ENCODE measurements at places on chromosomes 4 and X.

- no peak for DNase-seq
Measured at GRCh38 chrX:134418317-134419113, 41.5 kb upstream of the HPRT1 start.

DNA sequence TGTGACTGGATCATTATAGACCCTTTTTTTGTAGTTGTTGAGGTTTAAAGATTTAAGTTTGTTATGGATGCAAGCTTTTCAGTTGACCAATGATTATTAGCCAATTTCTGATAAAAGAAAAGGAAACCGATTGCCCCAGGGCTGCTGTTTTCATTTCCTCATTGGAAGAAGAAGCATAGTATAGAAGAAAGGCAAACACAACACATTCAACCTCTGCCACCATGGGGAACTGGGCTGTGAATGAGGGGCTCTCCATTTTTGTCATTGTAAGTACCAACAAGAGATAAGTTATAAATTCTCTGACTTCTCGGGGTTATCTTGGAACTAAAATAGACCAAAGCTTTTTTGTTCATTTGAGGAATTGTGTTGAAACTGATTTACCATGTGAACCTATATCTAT lies at the start of gene CYBB:
CYBB (plus strand) TSS at position 203 of the 400 bp plus-strand sequence; CDS start at position 222, 19 bp downstream.
- DNase-seq, result no peak

- DNase-seq, result no peak
Measured at GRCh38 chr4:28167411-28167810, 1306.8 kb downstream of the STIM2 start.

DNA sequence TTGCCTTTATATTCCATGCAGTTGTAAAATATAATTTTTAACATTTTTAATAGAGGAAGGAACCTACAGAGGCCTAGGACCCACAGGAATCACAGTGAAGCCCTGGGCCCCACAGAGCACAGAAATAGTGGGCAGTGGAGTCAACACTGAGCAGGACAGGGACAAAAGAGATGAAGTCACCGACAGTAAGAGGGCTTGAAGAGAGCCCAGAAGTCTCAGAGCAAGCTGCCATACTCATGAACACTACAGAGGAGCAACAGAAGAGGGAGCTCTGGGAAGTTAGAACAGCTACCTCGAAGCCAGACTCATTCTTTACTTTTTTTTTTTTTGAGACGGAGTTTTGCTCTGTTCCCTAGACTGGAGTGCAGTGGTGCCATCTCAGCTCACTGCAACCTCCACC lies 149.3 kb upstream of the TENM3 start:
- DNase-seq, result no peak

DNA sequence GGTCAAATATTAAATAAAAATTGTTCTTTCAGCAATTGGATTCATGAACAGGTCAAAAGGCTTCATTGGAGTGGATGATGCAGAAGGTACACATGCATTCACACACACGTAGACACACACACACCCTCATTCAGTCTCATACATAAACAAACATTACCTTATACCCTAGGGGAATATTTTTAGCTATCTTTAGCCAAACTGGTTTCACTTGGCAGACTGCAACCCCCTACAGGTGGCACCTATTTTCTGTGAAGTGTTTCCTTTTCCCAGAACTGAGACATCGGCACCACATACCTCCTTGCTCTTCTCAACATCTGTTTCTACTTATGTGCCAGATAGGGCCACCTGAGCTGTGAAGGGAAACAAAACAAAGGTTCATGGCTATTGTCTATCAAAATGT lies 18.5 kb upstream of the KDR start:
- no peak for DNase-seq

GRCh38 chrX:134202561-134202960 lies 34.4 kb upstream of the CCDC160 start:
- no peak for DNase-seq

- peak; percentile 62 for DNase-seq
Measured at GRCh38 chrX:71098302-71098701, 2.7 kb downstream of the FOXO4 start.

GRCh38 chrX:153873282-153874084 lies 12.5 kb downstream of the L1CAM start:
- no peak for DNase-seq

DNA sequence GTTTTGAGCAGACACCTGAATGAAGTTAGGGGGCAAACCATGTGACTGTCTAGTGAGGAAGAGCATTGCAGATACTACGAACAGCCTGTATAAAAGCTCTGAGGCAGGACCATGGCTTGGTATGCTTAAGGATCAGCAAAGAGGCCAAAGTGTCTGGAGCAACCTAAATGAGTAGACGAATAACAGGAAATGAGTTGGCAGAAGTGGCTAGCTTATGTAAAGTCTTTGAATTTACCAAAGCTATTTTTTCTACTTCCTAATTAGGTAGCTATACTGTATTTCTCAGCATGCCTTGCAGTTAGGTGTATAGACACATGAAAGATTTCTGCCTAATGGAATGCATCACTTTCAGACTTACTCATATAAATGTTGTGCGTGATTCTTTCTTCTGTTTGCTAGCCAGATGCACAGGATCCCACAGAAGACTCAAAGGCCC lies 9.3 kb upstream of the GPRIN3 start:
- no peak for DNase-seq
